ENCODE measurements at places on chromosomes 1 and 21.

DNA sequence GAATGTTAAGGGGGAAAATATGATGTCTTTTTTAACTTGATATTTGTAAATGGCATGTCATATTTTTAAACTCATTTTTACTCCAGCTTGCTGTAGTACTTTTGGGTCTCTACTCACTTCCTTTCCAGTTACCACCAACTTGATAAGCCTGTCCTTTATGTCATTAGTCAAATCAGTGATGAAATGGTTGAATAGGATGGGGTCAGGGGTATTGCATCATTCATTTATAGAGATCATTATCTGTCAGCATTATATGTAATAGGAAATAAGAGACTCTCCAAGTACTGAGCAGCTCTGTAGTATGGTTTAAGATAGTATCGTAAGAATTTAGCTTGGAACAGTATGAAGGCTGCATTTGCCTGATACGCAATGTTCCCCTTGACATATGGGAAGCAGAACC is 227.3 kb downstream of the BRINP3 start:
- no peak for DNase-seq

- DNase-seq, result no peak
Measured at GRCh38 chr1:68363339-68363738, 86.4 kb downstream of the RPE65 start.

GRCh38 chr21:45060675-45061311 is 13.6 kb upstream of the ADARB1 start:
- DNase-seq, result no peak

DNA sequence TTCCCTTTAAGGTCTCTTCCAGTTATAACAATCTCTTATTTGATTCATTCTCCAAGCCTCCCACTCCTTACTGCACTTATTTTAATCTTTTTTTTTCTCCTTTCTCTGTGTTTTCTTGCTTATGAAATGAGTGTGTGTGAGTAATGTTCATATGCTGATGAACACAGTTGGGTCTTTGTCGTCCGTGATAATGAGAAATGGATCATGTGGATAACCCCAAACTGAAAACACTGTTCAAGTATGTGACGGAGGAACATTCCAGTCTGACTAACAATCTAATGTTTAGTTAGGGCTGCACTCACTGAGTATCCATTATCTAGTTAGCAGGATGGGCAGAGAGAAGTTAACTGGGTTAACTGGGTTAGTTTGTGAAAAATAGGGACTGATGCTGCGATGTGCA is 253.1 kb upstream of the DUSP10 start:
- no peak for DNase-seq

DNA sequence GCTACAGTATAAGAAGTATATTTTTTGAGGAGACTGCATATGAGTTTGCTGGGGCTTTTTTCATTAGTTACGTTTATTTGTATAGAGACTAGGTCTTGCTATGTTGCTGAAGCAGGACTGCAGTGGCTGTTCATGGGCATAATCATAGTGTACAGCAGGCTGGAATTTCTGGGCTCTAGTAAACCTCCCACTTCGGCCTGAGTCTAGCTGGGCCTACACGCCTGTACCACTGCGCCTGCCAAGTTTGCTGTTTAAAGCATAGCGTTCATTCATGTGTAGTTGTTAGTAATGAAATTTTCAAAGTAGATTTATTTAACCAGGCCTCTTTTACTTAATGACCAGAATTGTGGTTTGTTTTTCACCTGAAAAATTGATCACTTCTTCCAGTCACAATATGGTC is 33.8 kb downstream of the HS2ST1 start:
- DNase-seq, result no peak

GRCh38 chr1:163824006-163824405 is 502.3 kb downstream of the NUF2 start:
- DNase-seq, result no peak

GRCh38 chr1:8214501-8215173 is 103.3 kb upstream of the SLC45A1 start:
- no peak for DNase-seq

GRCh38 chr1:240435996-240436566 is 175.9 kb downstream of the GREM2 start:
- no peak for DNase-seq

DNA sequence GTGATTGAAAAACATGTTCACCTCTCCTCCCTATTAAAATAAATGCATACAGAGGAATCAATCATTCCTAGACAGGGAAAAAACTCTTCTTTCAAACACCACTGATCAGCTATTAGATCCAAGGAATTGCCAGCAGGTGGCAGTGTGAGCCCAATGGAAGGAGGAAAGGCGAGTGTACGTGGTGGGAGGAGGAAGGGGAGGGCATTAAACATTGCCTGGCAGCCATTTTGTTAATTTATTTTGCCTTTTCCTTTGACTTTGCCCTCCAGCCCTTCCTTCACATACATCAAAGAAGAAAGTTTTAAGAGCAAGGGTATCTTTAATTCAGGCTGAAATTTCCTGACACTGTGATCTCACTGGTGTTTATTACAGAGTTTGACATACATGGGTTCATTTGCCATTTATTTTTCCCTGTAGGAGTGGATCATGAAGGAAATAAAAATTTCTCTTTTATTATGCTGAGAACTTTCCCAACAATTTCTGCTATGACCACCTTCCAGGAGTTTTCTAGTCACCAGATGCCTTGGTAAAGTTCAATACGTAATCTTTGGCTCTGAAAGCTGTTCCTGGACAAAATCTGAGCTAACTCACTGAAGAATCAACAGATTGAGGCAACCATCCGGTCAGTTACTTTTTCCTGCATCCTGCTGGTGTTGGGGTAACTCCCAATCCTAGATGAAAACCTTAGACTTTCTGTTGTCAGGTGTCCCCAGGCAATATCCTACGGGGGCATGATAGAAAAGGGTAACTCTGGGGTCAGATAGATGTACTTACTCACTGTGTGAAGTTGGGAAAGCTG is 1.9 kb upstream of the GNAI3 start:
- DNase-seq, result peak; percentile 80

- DNase-seq, result peak; percentile 82
Measured at GRCh38 chr1:21294266-21294989, 4.2 kb upstream of the ECE1 start.

All from activated T-helper 2 cell treated with anti-CD3 and anti-CD28 coated beads, Interferon-gamma antibody, Interleukin-2, Interleukin-4, amounts not matched to agents 10 μg/mL and 5 μg/mL and 100 μg/mL, durations not matched to agents 14 hours and 24 hours and 36 hours (primary cell).